ENCODE measurements at places on chromosomes 2 and 18. TPM values are rescaled to one million over a fixed set of nuclear protein-coding genes. Genes with fewer than 3 reads are reported as not detected.

TFCP2L1 gene
- 63.4 TPM for polyA plus RNA-seq

GRCh38 chr2:240252872-240253511, 112.5 kb upstream of the OTOS start:
- no peak for DNase-seq

TSN gene
- 91.8 TPM for polyA plus RNA-seq

- DNase-seq: no peak
These were observed 26.7 kb downstream of the PDCL3 start for GRCh38 chr2:100589527-100589926.

FAM98A gene
- polyA plus RNA-seq: 45.4 TPM

DNA sequence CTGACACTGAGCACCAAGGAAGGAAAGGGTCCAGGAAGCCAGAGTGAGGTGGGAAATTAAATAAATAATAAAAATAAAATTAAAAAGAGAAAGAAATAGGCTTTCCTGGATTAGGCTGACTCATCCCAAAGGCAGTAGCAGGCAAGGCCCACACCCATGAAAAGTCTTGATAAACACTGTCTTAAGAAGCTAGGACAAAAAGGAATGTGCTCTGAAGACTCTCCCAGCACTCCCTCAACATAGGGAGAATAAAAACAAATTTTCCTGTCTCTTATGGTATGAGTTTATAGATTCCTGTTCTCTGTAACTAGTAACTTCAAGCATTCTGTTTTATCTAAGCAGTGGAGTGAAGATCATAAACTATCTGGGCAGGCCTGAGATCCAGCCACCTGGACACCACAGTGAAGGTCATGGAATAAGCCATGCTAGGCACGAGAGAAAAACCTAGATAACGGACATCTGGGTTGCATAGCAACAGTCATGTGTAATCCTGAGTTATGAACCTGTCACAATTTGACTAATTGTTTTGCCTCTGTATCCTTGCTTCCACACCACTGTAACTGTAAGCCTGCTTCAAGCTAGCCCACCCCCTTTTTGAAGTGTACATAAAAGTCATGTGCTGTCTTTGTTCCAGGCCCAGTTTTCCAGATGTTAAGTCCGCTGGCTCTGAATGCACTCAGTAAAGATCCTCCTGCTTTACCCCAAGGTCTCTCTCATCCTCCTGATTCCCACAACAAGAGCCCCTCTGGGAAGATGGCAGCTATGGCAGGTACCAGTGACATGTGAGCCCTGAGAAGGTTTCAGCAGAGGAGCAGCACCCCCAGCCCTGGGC, 107.8 kb downstream of the NDUFA10 start:
- DNase-seq: no peak

GRCh38 chr2:239291475-239292350, 109.1 kb downstream of the HDAC4 start:
- no peak for DNase-seq

- peak; percentile 50 for DNase-seq
These were observed 90.6 kb downstream of the FEZ2 start for GRCh38 chr2:36507408-36507812.

All from right renal pelvis (tissue), 4 donors.